ENCODE measurements at places on chromosomes 4 and X.

DNA sequence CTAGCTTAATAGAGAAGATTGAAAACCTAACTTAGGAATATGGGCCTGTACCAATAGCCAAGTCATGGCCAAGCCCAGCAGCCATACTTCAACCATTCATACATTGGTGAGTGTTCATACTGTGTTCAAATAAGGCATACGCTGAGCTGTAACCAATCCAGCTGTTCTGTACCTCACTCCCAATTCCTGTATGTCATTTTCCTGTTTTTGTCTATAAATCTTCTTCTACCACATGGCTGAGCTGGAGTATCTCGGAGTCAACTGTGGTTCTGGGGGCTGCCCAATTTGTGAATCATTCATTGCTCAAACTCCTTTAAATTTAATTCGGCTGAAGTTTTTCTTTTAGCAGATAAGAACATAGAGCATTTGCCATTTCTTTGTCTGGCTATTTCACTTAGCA, 195.3 kb upstream of the ANKRD50 start:
- peak; percentile 42 for DNase-seq

DNA sequence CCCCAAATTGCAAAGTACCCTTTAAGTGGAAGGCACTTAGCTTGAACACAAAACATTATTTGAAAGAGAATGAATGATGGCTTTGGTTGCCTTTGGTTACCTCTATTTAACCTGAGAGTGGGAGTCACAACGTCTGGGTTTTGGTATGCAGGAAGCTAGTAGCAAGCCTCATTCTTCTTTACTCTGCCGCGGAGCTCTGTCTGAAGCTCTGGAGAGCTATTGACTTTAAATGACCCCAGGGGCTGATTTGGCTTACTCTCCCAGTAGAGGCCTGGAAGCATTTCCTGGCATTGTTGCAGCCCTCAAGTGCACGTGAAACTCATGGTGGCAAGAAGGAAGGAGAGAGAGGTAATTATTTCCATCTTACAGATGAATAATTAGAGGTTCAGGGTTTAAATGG, 81.8 kb upstream of the MAGEA4 start:
- DNase-seq: no peak

DNA sequence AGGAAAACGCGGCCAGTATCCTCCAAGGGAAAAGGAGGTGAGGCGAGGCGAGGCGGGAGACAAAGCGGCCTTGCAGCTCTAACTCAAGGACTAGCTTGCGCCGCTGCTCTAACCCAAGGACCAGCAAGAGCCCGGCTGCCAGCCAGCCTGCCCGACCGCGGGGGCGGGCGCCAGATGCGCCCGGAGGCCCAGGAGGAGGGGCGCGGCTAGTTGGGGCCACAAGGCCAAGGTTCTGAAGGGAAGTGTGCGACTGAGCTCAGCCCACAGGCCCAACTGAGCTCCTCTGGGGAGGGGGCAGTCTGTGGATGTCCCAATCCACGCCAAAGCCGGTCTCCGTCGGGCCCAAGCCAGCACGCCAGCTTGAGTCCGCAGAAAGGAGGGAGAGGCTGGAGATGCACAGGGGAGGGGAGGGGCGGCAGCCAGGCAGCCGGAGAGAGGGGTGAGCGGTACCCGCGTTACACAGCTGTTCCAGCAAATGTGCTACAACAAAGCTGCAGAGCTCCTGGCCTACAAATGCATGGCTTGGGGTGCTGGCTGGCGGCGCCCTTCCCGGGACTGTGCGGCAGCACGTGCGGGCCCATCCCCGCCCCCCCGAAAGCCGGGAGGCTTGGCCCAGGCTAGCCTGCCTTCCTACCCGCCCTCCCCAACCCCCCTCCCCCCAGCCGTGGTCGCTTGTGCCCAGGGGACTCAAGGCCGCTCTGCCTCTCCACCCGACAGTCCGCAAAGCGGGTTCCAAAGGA, 637 bp downstream of the AMER1 start:
- DNase-seq: peak; percentile 19

GRCh38 chrX:123964156-123964834, 2.8 kb downstream of the STAG2 start:
- peak; percentile 64 for DNase-seq

- no peak for DNase-seq
These were observed 11.2 kb upstream of the TMEM154 start for GRCh38 chr4:152690706-152691651.

DNA sequence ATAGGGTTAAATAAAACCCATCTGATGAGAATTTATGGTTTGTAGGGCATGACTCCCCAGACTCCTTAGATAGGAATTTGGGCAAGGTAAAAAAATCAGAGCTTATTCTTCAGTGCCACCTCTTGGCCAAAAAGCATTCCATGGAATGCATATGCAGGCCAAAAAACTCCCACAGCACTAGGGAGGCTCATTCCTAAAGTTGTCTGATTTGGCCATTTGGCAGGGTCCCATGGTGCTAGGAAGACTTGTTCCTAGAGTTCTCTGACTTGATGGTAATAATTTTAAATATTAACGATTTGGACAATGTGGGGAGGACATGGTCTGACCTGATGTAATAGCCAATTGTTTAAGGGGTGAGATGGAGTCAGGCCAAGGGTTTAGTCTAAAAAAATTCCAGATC, 93.0 kb downstream of the SPIN4 start:
- DNase-seq: no peak

Measured in fibroblast of villous mesenchyme (primary cell).